ENCODE measurements at places on chromosomes 16 and 17.

DNA sequence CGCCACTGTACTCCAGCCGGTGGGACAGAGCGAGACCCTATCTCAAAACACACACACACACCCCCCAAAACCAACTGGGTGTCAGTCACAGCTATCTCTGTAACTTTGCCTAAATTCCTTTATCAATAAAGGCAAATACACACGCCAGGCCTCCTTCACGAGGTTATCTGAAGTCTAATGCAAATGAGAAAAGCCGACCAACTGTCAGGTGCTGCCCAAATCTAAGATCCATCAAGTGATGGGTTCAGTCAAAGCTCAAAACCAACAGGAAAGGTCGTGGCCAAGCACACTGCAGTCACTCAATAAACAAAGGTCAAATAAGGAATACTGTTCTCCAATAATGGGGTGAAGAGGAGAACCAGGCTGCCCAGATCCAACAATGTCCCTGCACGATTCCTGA is 1.1 kb downstream of the ANKFY1 start:
- DNase-seq, result no peak

DNA sequence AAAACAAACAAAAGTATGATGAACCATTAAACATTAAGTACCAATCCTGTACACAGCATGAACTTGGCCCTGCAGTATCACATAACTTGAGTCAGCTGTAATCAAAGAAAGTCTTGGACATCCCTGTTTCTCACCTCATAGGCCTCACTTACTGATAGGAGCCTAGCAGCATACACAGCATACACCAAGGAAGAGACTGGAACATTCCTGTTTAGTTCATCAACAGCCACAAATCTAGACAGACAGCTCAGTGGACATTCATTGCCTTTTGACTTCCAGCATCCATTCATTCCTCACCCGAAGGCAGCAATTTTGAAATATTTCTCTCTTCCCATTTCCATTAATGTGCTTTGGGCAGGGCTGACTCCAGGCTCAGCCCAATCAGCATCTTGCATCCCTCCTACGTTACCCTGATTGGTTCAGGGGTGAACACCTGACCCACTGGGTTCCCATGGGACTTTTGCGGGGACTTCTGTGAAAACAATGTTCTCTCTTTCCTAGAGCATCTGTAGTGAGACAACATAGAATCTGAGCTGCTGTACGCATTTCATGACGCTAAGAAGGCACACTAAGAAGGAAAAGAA is 336.7 kb upstream of the ZFHX3 start:
- no peak for DNase-seq

GRCh38 chr17:2214929-2215615 is 88.5 kb downstream of the SMG6 start:
- peak; percentile 84 for DNase-seq

- DNase-seq, result no peak
These were observed 55.7 kb downstream of the GOSR1 start for GRCh38 chr17:30532871-30533270.

- DNase-seq, result peak; percentile 18
These were observed 11.8 kb downstream of the GNPTG start for GRCh38 chr16:1363501-1364041.

DNA sequence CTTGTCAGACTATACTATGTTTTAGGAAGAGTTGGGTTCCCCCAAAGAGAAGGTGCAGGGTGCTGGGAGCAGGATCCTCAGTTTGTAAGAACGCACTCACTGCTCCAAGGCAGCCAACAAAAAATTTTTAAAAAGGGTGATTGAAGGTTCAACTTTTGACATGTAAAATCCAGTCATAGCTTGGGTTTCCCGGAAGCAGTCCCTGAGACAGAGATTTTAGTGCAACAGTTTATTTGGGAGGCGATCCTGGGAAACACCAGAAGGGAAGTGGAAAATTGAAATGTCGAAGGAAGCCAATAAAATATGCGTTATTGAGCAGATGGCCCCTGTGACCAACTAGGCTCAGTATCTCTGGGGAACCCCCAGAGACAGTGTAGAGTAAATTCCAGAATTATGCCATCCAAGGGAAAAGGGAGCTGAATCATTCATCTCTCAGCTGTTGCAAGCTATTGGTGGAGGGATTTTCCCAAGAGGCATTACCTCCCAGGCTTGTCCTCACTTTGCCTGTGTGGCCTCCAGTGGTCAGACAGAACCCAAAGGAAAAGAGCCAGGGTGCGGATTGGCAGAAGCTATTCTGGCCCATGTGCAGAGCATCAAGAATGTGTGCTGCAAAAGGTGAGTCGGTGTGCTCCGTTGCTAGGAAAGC is 72.9 kb downstream of the HS3ST3B1 start:
- peak; percentile 16 for DNase-seq

GRCh38 chr17:48006936-48007709 is 30.5 kb downstream of the COPZ2 start:
- DNase-seq, result no peak

DNA sequence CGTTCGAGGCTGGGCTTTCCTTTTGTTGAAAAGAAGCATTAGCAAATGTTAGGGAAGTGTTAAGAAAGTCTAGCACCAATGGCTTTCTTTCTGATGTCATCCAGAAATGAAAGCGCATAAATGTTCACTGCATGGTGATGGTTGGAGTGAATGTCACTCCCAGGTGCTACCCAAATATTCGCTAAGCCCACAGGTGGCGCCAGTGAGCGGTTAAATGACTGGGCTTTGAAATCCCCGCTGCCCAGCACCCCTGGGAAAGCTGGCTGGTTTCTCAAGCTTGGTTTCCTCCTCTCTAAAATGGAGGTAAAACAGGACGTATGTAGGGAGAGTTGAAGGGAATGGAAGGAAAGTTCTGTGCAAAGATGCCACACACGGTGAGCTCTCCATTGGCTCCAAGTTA is 104.4 kb downstream of the IRX5 start:
- DNase-seq, result peak; percentile 12

DNA sequence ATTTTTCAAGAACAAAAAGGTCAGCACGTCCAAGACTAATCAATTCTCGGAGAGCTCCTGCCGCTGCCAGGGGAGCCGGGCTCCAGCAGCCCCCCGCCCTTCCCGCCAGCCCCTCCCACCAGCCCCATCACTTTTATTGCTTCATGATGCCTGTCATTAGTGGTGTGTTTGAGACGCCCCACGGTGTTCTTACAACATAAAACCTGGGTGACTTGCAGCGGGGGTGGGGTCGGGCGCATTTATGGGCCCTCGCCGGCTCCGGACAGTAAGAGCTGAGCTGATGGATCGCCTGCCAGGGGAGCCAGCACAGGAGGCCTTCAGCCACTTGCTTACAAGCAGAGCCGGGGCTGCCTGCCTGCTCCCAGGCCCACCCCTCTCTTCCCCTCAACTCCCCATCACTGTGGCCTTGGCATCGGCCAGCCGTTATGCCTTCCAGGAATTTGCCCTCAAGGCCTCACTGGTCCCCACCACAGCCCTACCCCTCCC is 82.9 kb upstream of the CBX4 start:
- DNase-seq, result no peak

- no peak for DNase-seq
These were observed 58.7 kb downstream of the PITPNC1 start for GRCh38 chr17:67435786-67436185.

Data from fibroblast of the aortic adventitia (primary cell).